ENCODE measurements at places on chromosomes 7 and 10.

DNA sequence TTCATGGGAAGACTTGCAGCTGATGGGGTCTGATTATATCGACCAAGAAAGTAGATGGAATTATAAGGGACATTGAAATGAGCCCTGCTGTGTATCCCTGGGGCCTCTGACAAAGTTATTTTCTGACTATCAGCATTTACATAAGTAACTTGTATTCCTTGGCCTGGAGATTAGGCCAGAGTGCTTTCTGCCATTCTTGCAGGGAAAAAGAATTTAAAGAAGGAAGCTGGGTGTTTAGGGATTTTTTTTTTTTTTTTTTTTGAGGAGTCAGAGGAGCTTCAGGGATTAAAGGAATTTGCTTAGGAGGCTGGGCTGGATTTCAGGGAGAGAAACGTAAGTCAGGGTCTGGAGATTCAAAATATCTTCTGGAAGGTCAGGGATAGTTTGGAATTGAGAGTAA lies 4.6 kb downstream of the SPAM1 start:
- no peak for DNase-seq

DNA sequence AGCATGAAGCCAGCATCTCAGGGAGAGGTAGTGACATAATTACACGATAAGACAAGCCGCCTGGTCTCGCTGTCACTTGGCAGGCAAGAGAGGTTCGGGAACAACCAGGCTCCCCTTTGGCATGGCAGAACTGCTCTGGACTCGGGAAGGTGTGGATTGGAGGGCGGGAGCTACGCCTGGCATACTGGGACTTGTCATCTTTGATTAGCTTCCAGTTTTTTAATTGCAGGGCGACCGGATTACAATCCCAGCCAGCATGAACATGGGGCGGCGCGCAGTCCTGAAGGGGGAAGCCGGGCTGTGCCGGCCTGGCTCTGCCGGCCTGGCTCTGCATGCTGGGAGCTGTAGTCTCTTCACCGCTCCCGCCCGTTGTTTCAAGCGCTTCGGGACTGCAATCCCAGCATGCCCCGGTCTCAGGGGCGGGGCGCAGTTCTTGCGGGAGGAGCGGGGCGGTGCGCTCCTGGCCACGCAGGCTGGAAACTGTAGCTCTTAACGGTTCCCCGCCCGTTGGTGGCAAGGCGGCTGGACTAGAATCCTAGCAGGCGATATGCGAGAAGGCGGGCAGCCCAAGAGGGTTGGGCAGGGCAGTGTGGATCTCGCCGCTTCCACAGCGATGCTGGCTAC lies 45.5 kb upstream of the ZNF716 start:
- DNase-seq: no peak

- no peak for DNase-seq
These were observed 22.7 kb downstream of the BPGM start for GRCh38 chr7:134669388-134669787.

GRCh38 chr7:156160811-156161210 lies 348.5 kb upstream of the SHH start:
- no peak for DNase-seq

DNA sequence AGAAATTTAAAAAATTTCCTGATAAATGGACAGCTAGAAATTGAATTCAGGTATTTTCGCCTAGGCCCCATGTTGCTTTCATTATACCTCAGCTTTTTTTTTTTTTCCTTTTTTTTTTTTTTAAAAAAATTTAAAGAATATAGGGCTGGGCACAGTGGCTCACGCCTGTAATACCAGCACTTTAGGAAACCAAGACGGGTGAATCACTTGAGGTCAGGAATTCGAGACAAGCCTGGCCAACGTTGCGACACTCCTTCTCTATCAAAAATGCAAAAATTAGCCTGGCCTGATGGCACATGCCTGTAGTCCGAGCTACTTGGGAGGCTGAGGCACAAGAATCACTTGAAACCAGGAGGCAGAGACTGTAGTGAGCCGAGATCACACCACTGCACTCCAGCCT lies 334.0 kb downstream of the SORCS1 start:
- DNase-seq: no peak

DNA sequence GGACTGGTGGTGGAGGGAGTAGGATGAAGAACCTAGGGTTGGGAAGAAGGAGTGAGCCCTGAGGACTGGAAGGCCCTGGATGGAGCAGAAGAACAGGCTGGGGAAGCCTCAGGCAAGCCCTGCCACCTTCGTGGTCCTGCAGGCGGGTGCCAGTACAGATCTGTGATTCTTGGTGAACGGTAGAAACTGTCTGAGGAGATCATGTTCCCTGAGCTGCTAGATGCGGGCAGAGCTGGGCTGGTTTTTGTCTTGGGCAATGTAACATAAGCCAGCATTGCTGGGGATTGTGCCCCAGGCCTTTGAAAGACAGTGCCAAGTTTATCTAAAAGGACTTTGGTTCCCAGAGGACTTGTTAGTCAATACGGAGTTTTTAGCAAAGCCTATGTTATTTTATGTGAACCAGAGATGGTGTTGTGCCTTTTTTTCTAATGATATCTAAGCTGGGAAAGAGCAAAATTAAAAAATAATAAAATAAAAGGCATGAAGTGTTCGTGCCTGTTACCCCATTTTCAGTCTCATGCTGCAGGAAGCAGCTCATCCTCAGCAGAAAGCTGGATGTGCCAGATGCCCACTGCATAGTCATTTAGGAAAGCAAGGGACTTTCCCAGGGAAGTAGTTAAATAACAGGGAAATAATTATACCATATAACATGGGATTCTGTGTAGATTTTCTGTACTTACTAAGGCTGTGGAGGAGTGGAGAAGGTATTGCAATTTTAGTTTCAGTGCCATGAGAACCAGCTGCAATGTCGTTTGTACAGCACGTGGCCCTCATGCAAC lies 24.4 kb upstream of the FIGNL1 start:
- no peak for DNase-seq

DNA sequence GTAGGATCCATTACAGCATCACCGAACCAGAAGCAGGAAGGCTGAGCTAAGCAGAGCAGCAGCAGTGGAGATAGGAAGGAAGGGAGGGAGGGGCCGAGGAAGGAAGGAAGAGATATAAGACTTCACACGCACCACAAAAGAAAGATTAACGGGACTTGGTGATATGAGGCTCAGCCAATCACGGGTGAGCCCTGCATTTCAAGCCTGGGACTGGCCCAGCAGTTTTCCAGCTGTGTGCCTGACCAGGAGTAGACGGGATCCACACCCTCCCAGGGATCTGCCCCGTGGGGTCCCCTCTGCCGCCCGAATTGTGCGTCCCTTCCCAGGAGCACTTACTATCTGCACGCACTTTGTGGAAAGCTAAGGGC lies 16.2 kb downstream of the ATG9B start:
- no peak for DNase-seq

DNA sequence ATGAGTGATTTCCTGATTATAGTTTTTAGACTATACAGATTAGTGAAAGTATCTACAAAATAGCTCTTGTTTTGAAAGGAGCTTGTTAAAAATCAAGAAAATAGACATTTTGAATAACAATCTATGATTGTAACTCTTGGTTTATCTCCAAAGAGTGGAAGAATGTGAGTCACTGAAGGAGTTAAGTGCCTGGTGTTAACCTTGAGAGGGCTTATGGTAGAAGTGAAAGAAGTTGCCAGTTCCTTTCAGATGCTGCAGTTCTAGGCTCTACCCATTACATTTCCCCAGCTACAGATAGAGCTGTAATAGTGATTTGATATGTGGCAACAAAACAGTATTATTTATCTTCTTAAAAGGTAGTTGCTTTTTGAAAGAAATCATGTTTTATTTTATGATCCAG lies 12.7 kb downstream of the NRBF2 start:
- no peak for DNase-seq

- DNase-seq: no peak
These were observed 46.2 kb downstream of the WDR11 start for GRCh38 chr10:120897343-120897742.

GRCh38 chr10:11285171-11285570 lies 267.5 kb downstream of the CELF2 start:
- DNase-seq: no peak

DNA sequence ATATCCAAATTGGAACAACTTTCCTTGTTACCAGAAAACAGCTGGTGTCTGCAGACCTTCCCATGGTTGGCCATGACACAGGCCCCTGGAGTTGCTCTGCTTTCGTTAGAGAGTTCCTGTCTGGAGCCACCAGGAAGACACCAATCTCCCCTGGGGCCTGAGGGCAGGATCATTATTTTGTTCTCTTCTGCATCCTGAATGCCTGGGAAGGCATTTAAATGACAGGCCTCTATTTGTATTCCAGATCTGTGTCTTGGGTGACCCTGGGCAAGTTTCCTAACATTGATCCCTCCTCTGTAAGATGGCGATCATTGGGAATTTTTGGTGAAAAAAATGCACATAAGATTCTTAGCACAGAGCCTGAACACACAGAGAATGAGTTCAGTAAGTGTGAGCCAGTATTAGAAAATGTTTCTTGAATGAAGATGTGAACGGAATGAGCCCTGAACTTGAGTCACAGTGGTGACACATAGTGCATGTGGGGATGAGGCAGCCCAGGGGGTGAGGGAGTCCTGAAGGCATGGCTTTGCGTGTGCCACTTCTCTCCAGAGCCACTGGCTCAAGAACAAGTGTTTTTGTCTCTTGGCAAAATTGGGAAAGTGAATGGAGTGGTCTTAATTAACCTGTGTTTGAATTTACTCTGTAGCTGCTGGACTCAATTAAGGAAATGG lies 28.4 kb downstream of the BMPER start:
- no peak for DNase-seq

GRCh38 chr10:68348265-68348741 lies 15.6 kb upstream of the PBLD start:
- peak; percentile 8 for DNase-seq

- DNase-seq: peak; percentile 4
These were observed 1.1 kb downstream of the ADRA2A start for GRCh38 chr10:111077785-111078504.

GRCh38 chr7:30430777-30431176 lies 47.8 kb downstream of the NOD1 start:
- no peak for DNase-seq

DNA sequence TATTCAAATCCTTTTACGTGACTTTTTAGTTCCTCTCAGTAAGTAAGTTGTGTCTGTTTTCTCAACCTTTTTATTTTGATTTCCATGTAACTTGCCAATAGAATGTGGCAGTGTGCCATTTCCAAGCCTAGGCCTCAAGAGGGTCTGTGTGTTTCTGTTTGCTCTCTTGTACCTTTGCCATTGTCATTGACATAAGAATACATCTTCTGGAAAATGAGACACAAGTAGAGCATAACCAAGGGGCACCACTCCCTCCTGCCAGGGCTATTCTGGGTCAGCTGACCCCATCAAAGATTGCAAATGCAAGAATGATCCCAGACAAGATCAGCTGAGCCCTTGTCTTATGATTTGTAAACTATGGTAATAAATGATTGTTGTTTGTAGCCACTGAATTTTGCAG lies 524.0 kb downstream of the IPMK start:
- no peak for DNase-seq

DNA sequence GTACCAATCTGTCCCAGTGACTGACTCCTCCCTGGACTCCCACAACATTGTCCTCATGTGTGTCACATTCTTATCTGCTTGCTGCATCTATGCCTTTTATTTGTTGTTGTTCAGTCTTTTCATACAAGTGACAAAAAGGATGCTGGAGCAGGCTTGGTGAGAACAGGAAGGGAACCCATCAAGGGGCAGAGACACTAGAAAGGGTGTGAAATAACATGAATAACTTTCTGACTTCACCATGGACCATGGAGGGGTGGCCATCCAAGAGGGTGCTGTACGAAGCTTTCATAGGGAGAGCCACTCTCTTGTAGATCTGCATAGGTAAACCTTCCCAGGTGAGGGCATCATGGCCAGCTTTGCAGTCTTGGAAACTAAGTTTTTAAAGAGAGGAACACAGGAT lies 14.5 kb downstream of the GIMAP8 start:
- no peak for DNase-seq

GRCh38 chr10:132664407-132664806 lies 121.5 kb downstream of the NKX6-2 start:
- no peak for DNase-seq

GRCh38 chr10:10847387-10847786 lies 170.3 kb upstream of the CELF2 start:
- DNase-seq: no peak

- DNase-seq: peak; percentile 72
These were observed 25.2 kb upstream of the OPTN start for GRCh38 chr10:13074563-13075451.

GRCh38 chr10:52952391-52953055 lies 179.9 kb upstream of the MBL2 start:
- no peak for DNase-seq

DNA sequence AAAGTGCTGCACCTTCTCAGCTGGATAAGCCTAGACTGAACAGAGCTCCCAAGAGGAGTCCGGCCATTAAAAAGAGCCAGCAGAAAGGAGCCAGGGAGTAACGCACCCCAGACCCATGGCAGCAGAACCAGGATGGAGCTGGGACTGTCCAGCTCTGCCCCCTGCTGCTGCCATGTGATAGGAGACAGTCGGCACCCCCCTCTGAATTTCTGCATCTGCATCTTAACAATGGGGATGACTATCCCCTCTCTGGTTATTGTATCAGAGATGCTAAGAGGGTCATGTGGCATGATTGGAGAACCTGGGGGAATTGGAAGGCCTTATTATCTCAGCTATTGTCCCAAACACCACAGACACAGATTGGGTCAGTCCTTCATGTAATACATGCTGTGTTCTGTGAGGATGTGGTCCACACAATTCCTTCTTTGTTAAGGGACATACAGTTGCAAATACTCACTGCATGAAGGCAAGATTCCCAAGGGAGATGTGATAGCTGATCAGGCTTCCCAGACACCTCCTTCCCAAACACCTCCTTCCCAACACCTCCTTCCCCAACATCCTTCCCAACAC lies 29.3 kb downstream of the PLEKHS1 start:
- no peak for DNase-seq

DNA sequence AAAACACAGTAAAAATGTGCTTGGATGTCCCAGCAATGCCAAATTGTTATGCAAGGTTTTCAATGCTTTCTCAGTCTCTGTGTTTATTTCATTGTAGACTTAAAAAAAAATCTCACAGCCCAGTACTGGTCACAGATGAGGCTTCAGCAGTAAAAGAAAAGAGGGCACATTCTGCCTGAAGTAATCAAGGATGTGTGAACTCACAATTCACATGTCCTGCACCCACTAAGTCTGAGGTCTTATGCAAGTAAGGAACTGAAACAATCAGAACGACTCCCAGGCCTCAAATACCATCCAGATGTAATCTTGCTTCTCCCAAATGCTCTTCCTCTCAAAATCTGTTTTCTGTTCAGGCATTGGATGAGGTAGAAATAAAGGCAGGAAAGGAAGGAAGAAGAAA lies 33.7 kb downstream of the ADRB1 start:
- DNase-seq: no peak

GRCh38 chr10:19302117-19302516 lies 253.5 kb downstream of the MALRD1 start:
- DNase-seq: no peak
